NCI-H526 (cell line): ENCODE measurements at places on chromosomes 11 and 22.

DNA sequence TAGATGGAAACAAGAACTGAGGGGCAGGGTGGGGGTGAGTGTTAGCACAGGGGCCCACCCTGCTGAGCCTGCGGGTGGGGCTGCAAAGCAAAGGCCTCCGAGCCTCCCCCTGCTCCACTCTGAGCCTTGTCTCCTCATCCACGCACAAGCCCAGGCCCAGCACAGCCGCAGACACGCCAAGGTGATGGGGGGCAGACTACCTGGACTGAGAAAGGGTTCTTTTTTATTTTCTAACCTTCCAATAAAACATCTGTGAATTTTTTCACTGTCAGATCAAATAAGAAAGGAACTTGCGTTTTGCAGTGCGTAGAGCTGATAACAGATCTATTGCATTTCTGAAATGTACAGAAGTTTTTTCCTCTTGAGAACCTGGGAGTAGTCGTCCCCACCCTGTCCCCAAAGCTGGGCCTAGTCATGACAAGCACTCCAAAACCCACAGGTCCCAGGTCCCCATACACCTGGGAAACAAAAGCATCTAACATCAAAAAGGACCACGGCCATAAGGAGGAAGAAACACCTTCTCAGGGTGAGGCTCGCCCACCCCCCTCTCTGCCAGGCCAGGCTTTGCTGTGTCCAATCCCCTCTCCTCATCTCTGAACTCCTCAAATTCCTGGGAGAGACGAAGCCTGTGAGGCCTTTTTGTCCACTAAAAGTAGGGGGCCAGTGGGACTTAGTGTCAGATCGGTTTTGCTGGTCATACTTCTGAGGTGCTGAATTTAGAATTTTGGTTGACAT is 22.7 kb upstream of the CD5 start:
- no peak for DNase-seq

DNA sequence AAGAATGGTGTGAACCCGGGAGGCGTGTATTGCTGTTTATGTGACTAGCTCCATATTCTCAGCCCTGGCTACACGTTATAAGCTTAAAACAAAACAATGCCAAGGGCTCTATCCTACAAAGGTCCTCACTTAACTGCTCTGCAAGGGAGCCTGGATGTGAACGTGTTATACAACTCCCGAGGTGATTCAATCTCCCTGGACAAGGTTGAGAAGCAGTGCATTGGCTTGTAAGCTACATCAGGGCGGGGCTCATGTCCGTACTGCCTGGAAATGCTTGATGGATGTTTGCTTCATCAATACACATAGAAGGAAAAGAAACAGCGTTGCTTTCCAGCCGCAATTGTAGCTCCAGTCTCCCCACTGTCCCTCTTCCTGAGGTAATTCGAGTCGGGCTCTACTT is 256.9 kb upstream of the SYN3 start:
- no peak for DNase-seq

DNA sequence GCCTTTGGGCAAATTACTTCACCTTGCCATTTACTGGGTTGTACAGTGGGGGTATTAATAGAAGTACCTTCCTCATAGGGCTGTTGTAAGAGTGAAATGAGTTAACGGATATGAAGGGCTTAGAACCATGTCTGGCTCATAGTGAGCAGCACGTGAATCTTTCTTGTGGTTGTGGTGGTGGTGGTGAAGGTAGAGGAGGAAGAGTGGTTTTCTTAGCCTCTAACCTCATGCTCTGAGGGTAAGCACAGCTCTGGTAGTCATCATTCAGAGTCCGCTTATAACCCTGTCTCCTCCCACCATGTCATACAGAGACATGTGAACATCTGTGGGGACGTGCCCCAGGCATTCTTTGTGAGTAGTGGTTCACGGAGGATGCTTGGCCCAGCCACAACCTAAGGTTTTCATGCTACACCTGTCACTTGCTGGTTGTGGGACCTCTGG is 43.6 kb downstream of the TEAD1 start:
- DNase-seq, result no peak

DNA sequence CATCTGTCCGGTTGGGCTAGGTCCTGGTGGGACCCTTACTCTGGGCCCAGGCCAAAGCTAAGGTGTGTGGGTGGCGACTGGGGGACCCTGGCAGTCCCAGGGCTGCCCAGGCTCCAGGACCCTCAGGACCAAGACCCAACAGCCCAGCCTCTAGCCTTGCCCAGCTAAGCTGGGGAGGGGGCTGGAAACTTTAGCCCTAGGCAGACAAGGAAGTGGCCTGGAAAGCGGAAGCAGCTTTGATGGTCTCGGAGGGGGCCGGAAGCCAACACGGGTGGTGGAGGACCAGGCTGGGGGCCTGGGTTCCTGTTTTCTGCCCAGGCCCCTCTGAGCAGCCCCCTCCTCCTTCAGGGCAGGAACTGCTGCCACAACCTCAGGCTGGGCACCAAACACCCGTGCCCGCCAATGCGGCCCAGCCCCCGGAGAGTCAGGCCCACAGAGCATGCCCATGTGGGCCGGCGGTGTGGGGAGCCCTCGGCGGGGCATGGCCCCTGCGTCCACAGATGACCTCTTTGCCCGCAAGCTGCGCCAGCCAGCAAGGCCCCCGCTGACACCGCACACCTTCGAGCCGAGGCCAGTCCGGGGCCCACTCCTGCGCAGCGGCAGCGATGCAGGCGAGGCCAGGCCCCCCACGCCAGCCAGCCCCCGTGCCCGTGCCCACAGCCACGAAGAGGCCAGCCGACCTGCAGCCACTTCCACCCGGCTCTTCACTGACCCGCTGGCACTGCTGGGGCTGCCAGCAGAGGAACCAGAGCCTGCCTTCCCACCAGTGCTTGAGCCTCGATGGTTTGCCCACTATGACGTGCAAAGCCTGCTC is 2.8 kb downstream of the SIPA1 start:
- DNase-seq, result no peak

GRCh38 chr11:20840341-20840740 is 171.0 kb downstream of the NELL1 start:
- DNase-seq, result no peak

DNA sequence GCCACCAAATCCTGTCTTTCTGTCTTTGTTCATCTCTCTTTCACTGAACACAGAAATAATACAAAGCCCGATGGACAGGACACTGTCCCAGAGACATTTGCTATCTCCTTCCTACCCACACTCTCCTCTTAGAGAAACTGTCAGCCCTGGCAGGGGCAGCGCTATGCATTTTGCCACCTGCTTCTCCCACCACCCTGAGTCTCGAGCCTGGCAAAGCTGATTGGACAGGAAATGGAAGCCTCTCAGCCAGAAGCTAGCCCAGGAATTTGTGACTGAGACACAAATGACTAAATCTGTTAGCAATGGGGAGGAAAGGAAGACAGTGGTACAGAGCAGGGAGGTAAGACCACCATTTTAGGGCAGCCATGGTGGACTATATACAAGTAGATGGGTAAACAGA is 14.9 kb upstream of the GALNT18 start:
- no peak for DNase-seq

- no peak for DNase-seq
These were observed 7.0 kb upstream of the GAB2 start for GRCh38 chr11:78424334-78425270.

DNA sequence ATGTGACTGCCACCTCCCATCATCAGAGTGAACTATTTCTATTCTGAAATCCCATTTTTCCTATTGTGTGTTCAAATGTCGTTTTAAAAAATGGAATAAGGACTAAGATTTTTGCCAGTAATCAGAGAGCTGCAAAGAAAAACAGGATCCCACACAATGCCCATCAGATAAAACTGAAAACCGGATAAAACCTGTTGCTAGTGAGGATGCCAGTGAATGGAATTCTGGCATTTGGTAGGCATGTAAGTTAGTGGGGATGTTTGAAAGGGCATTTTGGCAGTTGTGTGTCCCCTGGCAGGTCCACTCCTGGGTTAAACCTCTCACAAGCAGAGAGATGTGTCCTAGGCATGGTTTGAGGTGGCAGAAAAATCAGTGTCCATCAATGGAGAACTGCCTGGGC is 6.2 kb downstream of the DRAP1 start:
- no peak for DNase-seq

DNA sequence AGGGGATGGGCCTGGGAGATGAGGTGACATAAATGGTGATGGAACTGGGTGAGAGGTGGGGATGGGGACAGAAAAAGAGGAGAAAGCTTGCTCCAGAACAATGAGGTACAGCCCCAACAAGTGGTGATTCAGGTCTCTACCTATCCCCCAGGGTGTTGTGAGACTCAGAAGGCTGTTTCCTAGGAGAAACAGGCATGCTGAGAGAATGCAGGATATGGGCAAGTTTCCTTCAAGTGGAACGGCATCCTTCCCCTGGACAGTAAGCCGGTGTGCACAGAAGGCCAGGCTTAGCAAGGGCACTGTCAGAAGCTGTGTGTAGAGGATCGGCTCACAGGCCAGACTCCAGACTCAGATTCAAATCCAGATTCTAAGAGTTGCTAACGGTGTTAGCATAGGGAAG is 34.1 kb upstream of the CRTAM start:
- DNase-seq, result no peak

GRCh38 chr11:44573333-44573732 is 7.9 kb downstream of the CD82 start:
- DNase-seq, result no peak

- DNase-seq, result no peak
These were observed 82.7 kb downstream of the CADM1 start for GRCh38 chr11:115421352-115421991.

DNA sequence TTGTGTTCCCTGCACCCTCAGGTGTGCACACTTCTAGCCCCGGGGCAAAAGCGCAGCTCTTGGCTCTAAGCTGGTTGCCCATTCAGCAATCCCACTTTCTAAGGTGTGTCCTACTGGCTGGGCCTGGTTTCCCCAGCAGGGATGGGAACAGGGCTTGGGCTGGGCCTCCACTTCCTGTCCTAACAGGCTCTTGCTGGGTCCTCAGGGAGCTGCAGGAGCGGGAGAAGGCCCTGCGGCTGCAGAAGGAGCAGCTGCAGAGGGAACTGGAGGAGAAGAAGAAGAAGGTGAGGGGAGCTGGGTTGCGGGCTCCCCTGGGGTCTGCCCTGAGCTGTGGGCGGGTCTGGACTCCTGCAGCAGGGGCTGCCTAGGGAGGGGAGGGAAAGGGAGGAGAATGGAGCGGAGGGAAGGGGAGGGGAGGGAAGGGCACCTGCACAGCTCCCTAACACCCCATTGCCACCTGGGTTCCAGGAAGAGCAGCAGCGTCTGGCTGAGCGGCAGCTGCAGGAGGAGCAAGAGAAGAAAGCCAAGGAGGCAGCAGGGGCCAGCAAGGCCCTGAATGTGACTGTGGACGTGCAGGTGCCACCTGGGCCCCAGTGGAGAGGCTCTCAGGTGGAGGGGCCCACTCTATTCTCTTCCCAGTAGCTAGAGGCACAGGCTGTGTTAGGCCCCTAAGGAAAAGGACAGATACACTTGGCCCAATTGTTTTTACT is 24.6 kb downstream of the INCENP start:
- DNase-seq, result no peak

- no peak for DNase-seq
These were observed 16.1 kb upstream of the APOA1 start for GRCh38 chr11:116853461-116854073.

DNA sequence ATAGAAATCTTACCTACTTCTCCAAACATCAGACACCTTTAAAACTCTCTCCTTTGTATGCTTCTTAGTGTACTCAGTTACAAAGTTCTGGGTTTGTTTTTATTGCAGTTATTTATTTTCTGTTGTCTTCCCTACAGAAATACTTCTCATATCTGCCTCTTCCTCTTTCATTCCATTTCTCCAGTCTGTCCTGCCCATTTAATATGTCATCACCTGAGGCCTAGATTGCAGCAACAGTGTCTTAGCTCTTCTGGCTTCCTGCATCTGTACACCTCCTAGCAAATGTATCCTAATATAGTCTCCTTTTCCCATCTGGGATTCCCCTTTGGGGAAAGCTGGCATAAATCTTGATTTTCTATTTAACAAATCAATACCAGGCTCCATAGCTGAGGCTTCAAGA is 34.9 kb upstream of the PCF11 start:
- DNase-seq, result no peak

- no peak for DNase-seq
These were observed 29.0 kb upstream of the TFIP11 start for GRCh38 chr22:26541167-26541819.

DNA sequence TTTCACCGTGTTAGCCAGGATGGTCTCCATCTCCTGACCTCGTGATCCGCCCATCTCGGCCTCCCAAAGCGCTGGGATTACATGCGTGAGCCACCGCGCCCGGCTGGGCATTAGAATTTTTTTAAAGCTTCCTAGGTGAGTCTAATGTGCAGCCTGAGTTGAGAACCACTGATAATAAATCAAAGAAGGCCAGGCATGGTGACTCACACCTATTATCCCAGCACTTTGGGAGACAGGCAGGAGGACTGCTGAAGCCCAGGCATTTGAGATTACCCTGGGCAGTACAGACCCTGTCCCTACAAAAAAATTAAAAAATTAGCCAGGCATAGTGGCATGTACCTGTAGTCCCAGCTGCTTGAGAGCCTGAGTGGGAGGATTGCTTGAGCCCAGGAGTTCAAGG is 13.7 kb downstream of the MEI1 start:
- no peak for DNase-seq

DNA sequence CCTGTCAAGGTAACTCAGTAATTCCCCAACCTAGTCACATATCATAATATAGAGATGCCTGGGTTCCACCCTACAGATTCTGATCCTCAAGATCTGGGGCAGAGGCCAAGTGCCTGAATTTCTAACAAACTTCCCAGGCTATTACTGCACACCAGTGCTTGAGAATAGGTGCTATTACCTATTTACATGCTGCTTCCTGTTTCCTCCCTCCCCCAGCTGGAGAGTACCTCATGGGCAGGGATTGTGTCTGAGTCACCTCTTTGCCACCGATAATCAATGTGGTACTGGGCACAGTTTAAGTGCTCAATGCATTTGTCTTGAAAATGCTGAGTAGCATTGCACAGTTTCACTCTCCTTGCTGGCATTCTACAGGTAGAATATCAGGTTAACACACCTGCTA is 582.2 kb upstream of the CADM1 start:
- DNase-seq, result no peak

DNA sequence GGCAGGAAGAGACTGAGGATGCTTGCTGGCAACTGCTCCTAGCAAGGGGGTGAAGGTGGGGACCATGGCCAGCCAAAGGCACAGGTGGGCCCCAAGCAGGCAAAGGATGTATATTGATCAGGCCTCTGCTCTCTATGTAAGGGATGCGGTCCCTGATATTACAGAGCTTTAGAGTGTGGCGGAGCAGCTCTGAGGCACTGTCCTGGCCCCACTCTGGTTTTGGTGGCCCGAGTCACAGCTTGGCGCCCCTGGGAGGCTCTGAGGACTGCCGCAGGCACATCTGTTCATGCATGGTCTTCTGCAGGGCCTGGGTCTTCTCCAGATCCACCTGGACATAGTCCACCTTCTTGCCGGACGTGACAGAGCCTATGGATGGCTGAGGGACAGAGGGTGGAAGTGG is 45.5 kb downstream of the GAB4 start:
- no peak for DNase-seq

GRCh38 chr11:122308226-122308625 is 192.2 kb upstream of the BLID start:
- no peak for DNase-seq

DNA sequence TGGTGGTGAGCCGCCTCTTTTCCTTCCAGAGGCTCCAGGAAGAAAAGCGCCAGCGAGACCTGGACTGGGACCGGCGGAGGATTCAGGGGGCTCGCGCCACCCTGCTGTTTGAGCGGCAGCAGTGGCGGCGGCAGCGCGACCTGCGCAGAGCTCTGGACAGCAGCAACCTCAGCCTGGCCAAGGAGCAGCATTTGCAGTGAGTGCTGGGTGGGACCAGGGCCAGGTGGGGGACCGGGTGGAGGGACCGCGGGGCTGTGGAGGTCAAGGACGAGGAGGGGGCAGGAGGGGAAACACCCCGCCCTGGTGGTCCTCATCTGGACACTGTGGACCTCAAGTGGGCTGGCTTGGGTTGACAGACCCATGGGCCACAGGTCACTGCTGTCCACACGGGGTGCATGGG is 17.4 kb downstream of the RIBC2 start:
- no peak for DNase-seq
